Liver (tissue), 10 donors: ENCODE measurements at places on chromosomes 5 and 9. TPM values are rescaled to one million over a fixed set of nuclear protein-coding genes. Genes with fewer than 3 reads are reported as not detected.

The ANKRD31 gene
- 0.03 TPM for polyA plus RNA-seq

The WNT8A gene
- not detected for polyA plus RNA-seq

The CCDC171 gene
- 0.13 TPM for polyA plus RNA-seq

The PCDHB3 gene
- polyA plus RNA-seq, result not detected

The PCDHGB2 gene
- polyA plus RNA-seq, result 0.28 TPM

The DPYSL3 gene
- 0.35 TPM for polyA plus RNA-seq

The FOXD4L6 gene
- polyA plus RNA-seq, result not detected

The CDK7 gene
- 7.9 TPM for polyA plus RNA-seq

The ADRA1B gene
- polyA plus RNA-seq, result 6.0 TPM

The THBS4 gene
- 0.18 TPM for polyA plus RNA-seq

The ICE1 gene
- polyA plus RNA-seq, result 6.4 TPM

The PLAC8L1 gene
- polyA plus RNA-seq, result 0.28 TPM

The OLFML2A gene
- 0.15 TPM for polyA plus RNA-seq

DNA sequence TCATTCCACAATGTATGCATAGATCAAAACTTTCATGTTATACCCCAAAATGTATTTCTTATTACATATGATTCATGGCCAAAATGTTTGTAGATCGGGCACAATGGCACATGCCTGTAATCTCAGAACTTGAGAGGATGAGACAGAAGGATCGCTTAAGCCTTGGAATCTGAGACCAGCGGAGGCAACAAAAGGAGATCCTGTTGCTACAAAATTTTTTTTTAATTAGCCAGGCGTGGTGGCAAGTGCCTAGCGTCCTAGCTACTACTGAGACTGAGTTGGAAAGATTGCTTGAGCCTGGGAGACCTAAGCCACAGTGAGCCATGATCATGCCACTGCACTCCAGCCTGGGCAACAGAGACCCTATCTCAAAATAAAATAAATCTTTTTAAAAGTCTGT is 89.9 kb downstream of the MAPKAP1 start:
- no peak for DNase-seq

DNA sequence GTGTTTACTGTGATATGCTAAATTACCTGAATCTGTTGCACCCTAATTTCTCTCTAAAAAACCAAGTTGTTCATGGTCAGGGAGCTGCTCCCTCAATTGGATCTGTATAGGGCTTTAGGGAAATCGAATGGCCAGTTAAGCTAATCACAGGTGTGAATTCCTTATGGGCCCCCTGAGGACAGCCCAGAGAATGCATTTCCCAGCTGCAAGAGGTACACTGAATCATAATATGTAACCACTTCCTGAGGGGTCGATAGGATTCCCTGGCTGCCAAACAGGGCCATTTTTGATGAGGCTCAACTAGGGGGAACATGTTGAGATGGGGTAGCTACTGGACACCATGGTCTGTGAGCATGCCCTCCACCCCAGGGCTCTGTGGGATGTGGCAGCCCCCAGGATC is 478.6 kb downstream of the CCDC171 start:
- DNase-seq, result no peak

- no peak for DNase-seq
These were observed 314.0 kb downstream of the PIK3R1 start for GRCh38 chr5:68529581-68529980.

DNA sequence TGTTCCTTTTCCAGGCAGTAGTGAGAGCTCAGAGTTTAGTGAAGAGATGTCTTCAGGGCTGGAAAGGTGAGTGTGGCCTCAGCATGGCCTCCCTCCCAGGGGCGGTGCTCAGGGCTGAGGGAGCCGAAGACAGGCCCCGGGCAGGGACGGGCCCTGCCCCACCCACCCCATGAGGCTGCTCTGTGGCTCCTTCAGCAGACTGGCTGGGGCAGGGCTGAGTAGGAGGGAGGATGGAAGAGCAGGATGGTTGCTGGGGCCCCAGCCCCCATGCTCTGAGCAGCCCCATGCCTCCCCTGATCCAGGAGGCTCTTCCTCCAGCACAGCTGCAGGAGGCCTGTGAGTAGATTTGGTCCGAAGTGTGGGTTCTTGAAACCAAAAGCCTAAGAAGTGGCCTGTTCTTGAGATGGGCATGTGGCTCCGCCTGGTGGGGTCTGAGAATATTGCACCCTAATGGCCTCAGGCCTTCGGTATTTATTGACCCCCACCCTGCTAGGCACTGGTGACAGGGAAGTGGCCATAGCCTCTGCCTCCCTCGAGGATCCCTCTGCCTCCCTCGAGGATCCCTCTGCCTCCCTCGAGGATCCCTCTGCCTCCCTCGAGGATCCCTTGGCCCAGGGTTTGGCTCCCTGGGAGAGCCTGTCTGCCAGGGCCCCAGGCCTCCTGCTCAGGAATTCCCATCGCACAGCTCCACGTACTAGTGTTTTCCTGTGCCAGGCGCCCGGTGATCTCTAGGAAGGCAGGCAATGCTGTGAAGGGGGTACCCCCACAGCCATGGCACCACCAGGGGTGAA is 65.4 kb upstream of the GARNL3 start:
- peak; percentile 83 for DNase-seq

GRCh38 chr5:171785517-171785916 is at the start of gene SMIM23:
Gene SMIM23 (plus strand): TSS chr5:171785817. CDS start chr5:171785872, 55 bp downstream.
- DNase-seq, result no peak

- DNase-seq, result no peak
These were observed 37.8 kb upstream of the KIF2A start for GRCh38 chr5:62268234-62268633.

- DNase-seq, result no peak
These were observed 26.1 kb downstream of the SPDL1 start for GRCh38 chr5:169609716-169610115.

DNA sequence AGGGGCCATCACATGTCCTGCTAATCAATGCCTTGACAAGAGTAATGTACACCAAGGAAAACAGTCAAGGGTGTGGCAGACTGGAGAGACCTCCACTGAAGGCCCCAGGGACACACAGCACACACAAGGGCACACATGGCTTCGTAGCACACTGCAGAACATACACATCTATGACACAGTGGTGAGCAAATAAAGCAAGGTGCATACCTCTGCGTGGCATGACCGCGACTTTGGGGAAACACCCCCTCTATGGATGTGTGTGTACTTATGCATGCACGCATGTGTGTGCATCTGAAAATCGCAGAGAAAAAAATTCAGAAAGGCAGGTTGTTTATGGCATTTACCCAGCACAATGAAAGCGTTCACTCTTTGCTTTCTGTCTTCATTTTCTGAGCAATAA is 20.5 kb downstream of the SEMA4D start:
- no peak for DNase-seq

DNA sequence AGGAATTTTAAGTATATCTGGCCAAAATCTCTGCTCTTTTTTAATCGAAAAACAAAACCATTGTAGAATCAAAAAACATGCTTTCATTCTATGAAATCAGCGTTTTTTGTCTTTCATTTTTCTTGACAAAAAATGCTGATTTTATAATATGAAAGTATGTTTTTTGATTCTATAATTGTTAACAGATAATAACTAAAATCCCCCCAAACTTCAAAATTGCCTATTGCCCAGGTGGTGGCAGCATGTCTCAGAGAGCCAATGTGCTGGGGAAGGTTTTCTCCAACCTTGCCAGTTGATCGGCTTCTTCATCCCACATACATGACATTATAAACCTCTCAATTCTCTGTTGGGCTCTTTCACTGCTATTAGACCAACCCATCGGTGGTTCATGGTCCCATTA is 5.1 kb upstream of the SMIM15 start:
- no peak for DNase-seq

- no peak for DNase-seq
These were observed 163.4 kb downstream of the TLE4 start for GRCh38 chr9:79735023-79735779.

DNA sequence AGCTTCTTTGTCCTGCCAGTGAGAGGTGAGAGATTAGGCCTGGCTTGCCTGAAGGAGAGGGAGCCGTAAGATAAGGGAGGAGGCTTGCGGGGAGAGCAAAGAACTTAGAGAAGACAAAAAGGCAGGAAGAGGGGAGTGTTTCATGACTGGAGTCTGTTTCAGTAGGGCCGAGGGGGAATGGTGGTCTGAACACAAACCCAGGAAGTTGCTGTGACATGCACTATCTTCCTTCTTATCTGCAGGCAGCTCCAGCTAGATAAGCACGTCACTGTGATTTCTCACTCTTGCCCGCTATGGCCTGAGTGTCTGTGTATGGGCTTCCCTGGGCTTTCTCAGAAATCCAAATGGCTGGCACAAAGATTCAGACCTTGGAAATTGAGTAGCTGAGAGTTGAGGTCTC is 307.5 kb upstream of the CLINT1 start:
- DNase-seq, result no peak

- no peak for DNase-seq
These were observed 289.4 kb downstream of the EFNA5 start for GRCh38 chr5:107381189-107381856.

GRCh38 chr9:131714161-131714646 is 25.7 kb downstream of the RAPGEF1 start:
- DNase-seq, result no peak

GRCh38 chr9:104934691-104935500 is 6.9 kb upstream of the ABCA1 start:
- DNase-seq, result no peak

- no peak for DNase-seq
These were observed 51.9 kb downstream of the SLC25A46 start for GRCh38 chr5:110790673-110791072.

DNA sequence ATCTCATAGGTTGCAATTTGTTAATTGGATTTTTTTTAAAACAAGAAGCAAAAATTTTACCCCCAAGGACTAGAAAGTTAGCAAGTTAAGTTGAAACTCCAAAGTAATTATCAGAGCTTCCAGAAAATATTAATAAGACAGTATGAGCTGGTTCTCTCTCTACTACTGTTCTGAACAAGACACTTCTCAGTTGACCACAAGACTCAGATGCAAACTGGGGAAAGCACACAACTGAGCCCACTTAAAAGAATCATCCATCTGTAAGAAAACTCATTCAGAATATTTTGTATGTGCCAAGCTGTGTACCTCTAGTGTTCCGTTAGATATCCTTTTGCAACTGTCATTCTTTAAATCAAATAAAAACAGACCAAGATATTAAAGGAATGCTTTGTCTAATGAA is 60.0 kb downstream of the MAP1B start:
- DNase-seq, result no peak

GRCh38 chr5:62419609-62420008 is 7.0 kb downstream of the IPO11 start:
- no peak for DNase-seq

- no peak for DNase-seq
These were observed 89.5 kb upstream of the PUM3 start for GRCh38 chr9:2933165-2934095.

- no peak for DNase-seq
These were observed 333.3 kb downstream of the ARRDC3 start for GRCh38 chr5:91049800-91050199.

DNA sequence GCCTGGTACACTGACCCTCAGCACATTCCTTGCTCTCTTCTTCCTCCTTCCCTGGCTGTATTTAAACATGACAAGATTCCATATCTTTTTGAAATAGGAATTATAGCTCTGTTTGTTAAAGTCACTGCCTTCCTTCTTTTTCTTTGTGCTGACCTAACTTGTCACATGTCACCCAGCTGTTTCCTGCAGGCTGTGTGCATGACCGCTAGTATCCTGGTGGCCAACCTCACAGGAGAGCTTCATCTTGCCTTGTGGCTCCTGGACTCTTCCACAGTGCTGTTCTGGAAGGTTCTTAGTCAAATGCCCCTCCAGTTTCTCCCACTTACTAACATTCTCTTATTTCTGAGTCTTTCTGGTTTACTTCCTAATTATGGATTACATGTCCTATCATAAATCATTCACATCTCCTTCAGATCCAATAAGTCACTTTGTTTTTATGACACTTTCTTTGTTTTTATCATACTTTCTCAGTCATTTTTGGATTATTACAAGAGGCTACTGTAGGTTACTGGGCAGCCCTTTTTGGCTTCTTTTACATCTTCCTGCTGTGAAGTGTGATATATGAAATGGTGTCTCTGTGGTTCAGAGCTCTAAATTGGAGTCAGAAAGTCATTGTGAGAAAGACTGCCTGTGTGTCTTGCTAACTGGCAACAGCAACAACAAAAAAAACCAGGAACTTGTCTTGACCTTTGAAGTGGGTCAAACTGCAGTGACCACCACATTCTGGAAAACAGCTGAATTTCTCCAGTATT is 463.6 kb upstream of the DAP start:
- DNase-seq, result no peak

DNA sequence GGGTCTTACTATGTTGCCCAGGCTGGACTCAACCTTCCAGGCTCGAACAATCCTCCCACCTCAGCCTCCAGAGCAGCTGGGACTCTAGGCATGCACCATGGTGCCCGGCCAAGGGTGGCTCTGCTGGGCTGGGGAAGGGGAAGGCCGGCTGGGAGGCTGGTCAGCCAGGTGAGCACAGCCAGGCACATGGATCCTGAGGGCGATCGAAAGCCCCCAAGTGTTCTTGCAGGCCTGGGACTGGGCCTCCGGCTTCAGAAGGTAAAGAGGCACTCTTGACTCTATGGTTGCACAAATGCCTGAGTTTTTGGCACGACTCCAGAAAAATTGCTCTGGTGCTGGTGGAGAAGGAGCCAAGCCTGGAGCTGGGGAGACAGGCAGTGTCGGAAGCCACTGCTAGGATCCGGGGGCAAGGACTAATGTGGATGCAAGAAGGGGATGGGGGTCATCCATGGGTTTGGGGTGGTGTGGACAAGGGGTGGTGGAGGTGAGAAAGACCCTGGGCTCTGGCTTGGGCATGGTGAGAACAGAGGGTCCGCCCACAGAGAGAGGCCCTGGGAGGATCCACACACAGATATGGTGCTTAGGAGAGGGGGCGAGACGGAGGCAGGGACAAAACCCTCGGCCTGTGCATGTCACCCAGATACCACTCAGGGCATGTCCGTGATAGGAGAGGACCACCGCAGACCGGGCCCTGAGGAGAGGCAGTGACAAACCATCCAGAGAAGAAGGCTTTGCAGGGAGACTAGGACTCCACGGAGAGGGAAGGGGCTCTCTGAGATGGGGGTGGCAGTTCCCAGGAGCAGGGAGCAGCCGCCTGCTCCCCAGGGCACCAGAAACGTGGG is 51.1 kb upstream of the COL5A1 start:
- DNase-seq, result peak; percentile 27

DNA sequence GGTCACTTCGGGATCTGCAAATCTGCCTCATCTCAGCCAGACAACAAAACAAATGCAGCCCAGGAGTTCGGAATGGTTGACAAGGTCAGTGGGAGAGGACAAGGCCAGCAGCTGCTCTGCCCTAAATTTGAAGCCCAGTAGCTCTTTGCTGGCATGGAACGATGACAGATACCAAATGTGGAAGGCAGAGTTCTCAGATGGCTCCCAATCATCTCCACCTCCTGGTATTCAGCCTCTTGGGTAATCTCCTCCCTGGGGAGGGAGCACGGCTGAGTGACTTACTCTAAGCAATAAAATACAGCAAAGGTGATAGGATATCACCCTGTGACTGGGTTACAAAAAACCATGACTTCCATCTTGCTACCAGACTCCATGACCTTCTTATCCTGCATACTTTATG is 172.8 kb downstream of the ENTREP1 start:
- DNase-seq, result no peak

GRCh38 chr9:126395439-126396212 is 69.0 kb downstream of the MVB12B start:
- no peak for DNase-seq
